ENCODE measurements at places on chromosomes 12 and 14.
A peak's percentile ranks its signal among the peaks of the same experiment; 100 is the strongest.

DNA sequence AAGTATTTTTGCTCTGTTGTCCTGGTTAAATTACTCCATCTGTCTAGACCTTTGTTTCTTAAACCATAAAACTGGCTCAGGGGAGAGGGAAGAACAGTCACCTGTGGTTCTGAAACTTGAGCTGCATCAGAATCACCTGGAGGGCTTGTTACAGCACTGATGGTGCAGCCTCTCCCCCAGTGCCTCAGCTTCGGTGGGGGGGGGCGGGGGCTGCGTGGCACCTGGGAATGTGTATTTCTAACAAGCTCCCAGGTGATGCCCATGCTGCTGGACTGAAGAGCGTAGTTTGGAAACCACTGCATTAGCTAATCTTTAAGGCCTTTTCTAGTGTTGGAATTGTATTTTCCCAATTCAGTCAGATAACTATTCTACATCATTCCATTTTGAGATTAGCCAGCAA, 42.7 kb downstream of the GPHB5 start:
- peak; percentile 83 for DNase-seq

DNA sequence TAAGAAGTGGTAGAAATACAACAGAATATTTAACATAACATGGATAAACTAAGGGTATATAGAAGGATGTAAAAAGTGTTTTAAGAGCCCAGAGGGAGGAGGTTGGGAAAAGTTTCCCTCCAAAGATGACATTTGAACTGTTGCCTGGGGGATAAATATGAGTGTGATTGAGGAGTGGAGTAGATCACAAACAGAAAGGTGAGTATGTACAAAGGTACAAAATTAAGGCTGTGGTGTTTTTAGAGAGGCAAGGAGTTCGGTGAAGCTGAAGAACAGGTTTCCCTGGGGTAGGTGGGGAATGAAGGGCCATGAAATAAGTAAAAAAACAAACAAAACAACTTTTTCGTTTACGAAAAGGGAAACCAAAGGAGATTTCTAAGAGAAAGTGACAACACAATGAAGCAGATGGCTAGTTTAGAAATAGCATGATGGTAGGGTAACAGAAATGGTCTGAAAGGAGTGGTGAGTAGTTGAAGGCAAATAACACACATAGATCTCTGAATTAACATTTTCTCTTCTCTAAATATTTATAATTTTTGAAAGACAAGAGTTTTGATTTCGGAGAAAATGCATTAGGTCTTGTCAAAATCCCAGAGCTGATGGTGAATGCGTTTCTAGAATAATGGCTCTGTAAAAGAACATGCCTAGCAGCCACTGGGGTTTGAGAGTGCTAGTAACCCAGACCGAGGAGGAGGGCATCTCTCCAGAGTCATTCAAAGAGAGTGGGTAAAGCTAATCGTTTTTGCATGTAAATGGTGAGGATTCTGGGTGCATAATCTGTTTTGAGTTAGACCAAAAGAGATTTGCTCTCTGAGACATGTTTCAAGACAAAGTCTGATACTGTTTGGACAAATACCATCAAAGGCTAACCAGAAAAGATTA, 240.4 kb upstream of the DCN start:
- DNase-seq, result no peak

DNA sequence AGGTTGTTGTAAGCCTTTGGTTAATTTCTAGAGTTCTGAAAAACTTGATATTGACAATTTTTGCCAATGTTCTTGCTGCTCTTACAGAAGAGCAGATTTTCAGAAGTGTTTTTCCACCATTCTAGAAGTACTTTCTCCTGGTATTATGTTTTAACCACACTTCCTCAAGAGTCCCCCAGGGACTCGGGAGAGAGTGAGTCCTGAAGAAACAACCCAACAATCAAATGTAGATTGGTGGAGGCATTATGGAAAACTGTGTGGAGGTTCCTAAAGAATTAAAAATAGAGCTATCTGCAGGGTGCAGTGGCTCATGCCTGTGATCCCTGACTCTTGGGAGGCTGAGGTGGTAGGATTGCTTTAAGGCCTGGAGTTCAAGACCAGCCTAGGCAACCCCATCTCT, 26.7 kb downstream of the OR10P1 start:
- no peak for DNase-seq

- DNase-seq, result no peak
These were observed 37.6 kb downstream of the TMEM116 start for GRCh38 chr12:111975161-111975931.

GRCh38 chr14:104099096-104100041, 13.9 kb downstream of the ASPG start:
- DNase-seq, result no peak

DNA sequence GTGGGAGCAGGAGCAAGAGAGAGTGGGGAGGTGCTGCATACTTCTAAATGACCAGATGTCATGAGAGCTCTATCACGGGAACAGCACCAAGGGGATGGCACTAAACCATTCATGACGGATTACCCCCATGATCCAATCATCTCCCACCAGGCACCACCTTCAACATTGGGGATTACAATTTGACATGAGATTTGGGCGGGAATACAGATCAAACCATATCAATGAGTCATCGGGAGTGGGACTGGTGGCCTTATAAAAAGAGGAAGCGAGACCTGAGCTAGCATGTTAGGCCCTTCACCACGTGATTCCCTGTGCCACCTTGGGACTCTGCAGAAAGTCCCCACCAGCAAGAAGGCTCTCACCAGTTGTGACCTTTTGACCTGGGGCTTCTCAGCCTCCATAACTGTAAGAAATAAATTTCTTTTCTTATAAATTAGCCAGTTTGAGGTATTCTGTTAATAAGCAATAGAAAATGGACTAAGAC, 28.7 kb downstream of the COX8C start:
- no peak for DNase-seq

- peak; percentile 4 for DNase-seq
These were observed 245.1 kb upstream of the ATXN7L3B start for GRCh38 chr12:74292351-74293194.

DNA sequence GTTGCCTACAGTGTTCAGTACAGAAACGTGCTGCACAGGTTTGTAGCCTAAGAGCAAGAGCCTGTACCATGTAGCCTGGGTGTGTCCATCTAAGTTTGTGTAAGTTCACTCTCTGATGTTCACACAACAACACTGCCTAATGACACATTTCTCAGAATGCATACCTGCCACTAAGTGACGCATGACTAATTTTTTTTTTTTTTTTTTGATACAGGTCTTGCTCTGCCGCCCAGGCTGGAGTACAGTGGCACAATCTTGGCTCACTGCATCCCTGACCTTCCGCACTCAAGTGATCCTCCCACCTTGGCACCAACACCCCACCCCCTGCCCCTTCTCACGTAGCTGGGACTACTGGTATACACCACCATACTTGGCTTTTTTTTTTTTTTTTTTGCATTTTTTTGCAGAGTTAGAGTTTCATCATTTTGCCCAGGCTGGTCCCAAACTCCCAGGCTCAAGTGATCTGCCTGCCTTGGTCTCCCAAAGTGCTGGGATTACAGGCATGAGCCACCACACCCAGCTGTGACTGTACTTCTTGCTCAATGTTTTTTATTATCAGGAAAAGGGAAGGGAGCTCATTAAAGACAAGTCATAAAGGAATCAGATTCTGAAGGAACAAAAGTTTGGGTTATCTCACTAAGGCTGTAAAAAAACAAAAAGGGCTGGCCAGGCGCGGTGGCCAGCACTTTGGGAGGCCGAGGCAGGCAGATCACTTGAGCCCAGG, 10.0 kb upstream of the CDC42BPB start:
- DNase-seq, result no peak

DNA sequence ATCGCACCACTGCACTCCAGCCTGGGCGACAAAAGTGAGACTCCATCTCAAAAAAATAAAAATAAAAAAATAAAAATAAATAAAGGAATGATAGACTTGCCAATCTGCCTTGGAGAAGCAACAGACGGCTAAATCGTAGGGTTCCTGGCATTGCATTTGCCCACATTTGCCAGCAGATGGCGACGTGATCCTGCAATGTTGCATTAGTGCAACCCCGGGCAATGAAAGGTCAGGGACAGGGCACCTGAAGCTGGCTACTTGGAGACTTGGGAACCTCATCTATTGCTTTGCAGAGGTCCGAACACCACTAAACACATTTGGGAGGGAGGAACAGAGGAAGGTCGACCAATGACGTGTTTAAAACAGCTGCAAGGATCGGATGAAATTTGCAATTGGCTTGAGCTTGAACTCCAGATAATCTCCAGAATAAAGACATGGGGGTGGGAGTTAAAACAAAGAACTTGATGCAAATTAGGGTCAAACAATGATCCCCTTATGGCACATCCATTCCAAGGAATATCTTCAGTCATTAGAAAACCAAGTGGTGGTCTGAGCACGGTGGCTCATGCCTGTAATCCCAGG, 34.6 kb downstream of the SPRING1 start:
- DNase-seq, result peak; percentile 50

- peak; percentile 92 for DNase-seq
These were observed 470.2 kb upstream of the LMO3 start for GRCh38 chr12:17076028-17076744.

GRCh38 chr12:5200278-5201087, 156.8 kb downstream of the KCNA5 start:
- peak; percentile 87 for DNase-seq

GRCh38 chr12:68559984-68560850, 50.5 kb upstream of the RAP1B start:
- DNase-seq, result no peak

- peak; percentile 87 for DNase-seq
These were observed 1.0 kb upstream of the DDX23 start for GRCh38 chr12:48852734-48853688.

GRCh38 chr12:14656846-14657245, 39.6 kb downstream of the GUCY2C start:
- peak; percentile 31 for DNase-seq

- DNase-seq, result no peak
These were observed 100.3 kb upstream of the SOX5 start for GRCh38 chr12:24049728-24050127.

DNA sequence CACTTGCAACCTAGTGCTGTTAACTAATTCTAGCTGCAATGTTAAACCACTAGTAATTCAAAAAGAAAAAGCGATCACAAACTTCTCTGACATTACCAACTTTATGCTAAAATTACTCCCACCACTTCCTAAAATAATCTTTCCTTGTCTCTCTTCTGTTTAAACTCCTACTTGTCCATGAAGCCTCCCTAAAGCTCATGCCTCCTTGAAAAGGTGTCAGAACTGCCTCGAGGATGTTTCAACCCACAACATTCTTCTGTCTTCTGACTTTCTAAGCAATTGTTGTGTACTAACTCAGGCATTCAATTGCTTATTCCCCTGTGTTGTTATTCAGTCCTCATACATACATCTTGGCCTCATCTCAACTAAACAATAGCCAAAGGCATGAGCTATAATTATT, 5.9 kb downstream of the GNPTAB start:
- no peak for DNase-seq

Data from NCI-H146 (cell line).